ENCODE measurements at places on chromosomes 13 and 19.

DNA sequence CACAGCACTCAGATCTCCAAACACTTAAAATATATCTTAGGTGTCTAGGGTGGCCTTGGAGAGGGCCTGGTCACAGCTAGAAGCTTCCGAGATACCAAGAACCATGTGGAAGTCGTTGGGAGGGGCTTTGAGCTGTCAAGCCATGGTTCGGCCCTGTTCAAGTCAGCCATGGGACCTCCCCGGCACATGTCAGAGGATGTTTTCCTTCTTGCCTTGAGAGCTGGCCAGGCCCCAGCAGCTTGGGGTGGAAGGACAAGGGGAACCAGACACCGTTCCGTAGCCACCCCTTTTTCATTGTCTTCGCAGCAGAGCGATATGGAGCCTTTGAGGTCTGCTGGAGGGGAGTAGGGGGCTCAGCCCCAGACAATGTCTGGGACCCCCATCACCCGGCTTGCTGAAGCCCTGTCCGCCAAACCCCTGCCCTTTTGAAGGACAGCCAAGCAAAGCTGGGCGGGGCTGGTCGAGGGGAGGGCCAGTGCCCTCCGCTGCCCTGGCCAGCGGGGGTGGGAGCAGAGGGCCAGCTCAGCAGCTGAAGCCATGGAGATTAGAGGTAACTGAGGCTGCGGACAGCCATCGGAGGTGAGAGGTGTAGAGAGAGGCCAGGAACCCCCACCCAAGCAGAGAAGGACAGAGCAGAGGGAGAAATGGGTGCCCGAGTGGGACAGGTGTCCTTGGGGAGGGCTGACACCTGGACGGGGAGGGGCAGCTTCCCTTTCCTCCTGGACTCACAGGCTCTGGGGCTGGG lies 435 bp downstream of the KLK11 start:
- DNase-seq = no peak

DNA sequence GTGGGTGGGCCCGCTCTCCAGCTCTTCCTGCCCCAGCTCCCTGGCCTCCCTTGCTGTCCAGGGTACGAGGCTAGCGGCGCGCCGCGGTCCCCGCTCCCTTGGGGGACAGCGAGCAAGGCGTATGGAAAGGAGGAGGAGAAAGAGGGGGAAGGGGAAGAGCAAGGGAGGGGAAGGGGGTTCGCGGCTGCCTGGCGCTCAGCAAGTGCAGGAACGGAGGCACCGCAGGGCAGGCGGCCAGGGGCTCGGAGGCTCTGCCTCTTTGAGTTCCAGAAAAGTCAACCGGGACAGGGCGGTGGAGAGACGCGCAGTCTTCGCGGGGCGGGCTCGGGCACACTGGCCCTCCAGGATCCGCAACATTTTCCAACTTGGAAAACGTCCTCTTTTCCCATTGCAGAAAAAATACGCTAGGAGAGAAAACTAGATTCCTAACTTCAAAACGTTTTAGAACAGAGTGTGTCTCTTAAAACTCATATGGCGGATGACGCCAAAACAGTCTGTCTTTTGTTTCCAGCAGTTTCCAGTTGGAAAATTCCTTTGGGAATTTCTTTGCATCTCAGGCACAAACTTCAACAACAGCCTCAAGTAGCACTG lies 23.1 kb upstream of the TNFRSF19 start:
- DNase-seq = no peak

- no peak for DNase-seq
These were observed 106.7 kb downstream of the PCCA start for GRCh38 chr13:100195568-100195967.

GRCh38 chr19:8531470-8531869 lies 17.5 kb upstream of the ZNF414 start:
- no peak for DNase-seq

- no peak for DNase-seq
These were observed 776.3 kb downstream of the EFNB2 start for GRCh38 chr13:105758918-105759860.

- peak; percentile 85 for DNase-seq
These were observed 86.0 kb downstream of the ING1 start for GRCh38 chr13:110799246-110800236.

DNA sequence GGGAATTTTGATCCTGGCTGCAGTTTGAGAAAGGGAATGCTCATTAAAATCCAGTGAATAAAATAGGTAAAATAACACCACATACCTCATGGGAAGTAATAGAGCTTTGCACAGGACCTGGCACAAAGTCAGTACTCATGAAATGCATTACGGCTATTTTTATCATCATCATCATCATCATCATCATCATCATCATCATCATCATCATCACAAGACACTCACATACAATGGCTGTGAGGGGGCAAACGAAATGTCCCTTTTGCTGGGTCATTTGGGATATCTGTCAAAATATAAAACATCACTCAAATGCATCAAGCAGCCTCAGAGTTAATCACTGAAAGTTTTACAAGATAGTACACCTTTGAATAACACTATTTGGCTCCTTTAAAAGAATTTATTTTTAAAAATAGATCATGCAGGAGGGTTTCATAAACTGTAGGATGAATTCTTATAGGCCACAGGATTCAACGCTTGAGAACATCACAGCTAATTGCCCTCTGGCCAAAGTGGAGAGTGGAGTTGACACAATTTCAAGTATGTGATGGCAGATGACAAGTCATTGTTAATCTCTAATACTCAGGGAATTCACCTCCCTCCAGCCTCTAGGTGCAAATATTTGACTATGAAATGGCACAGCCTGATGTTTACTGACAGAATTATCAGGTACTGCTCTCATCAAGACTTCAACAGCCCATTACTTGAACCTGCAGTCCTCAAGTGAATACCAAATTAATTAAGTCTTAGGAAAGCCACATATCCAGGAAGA lies 14.2 kb upstream of the ZNF599 start:
- no peak for DNase-seq

GRCh38 chr13:68697551-68697950 lies 1410.1 kb upstream of the ATXN8OS start:
- no peak for DNase-seq

GRCh38 chr13:82571653-82572052 lies 1310.6 kb downstream of the SLITRK1 start:
- no peak for DNase-seq

DNA sequence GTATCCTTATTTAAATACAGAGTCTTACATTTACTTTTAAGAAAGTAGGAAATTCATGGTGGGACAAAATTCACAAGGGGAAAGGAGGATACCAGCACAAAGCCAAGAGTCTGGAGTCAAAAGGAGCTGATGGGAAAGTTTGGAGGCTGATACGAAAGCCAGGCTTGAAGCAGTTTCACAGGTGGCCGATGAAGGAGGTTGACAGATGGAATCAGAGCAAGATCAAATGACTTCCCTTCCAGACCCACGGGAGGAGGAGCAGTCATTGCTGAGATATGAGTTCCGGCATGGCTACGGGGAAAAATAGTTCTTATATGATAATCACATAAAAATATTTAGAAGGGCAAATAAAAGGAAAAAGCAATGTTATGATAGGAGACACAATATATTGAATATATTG lies 65.0 kb downstream of the DGKH start:
- DNase-seq = no peak

DNA sequence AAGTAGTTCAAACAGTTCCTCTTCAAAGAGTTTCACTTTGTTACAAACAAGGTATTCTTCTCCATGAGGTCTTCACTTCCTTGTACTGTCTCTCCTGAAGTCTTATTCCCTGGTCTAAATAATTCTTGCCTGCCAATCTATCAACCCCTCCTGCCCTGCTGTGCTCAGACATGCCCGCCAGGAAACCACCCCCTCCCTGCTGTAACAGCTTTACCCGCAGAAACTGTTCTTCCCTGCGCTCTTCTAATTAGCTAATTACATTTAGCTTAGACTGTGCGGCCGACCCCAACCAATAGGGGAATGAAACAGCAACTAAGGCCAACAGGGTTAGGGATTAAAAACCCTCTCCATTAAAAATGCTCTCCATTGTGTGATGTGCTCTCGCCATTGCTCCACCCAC lies 46.7 kb downstream of the ZNF846 start:
- DNase-seq = no peak

DNA sequence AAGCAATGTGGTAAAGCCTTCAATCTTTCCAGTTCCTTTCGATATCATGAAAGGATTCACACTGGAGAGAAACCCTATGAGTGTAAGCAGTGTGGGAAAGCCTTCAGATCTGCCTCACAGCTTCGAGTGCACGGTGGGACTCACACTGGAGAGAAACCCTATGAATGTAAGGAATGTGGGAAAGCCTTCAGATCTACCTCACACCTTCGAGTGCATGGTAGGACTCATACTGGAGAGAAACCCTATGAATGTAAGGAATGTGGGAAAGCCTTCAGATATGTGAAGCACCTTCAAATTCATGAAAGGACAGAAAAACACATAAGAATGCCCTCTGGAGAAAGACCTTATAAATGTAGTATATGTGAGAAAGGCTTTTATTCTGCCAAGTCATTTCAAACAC lies 15.6 kb upstream of the ZNF763 start:
- DNase-seq = no peak

DNA sequence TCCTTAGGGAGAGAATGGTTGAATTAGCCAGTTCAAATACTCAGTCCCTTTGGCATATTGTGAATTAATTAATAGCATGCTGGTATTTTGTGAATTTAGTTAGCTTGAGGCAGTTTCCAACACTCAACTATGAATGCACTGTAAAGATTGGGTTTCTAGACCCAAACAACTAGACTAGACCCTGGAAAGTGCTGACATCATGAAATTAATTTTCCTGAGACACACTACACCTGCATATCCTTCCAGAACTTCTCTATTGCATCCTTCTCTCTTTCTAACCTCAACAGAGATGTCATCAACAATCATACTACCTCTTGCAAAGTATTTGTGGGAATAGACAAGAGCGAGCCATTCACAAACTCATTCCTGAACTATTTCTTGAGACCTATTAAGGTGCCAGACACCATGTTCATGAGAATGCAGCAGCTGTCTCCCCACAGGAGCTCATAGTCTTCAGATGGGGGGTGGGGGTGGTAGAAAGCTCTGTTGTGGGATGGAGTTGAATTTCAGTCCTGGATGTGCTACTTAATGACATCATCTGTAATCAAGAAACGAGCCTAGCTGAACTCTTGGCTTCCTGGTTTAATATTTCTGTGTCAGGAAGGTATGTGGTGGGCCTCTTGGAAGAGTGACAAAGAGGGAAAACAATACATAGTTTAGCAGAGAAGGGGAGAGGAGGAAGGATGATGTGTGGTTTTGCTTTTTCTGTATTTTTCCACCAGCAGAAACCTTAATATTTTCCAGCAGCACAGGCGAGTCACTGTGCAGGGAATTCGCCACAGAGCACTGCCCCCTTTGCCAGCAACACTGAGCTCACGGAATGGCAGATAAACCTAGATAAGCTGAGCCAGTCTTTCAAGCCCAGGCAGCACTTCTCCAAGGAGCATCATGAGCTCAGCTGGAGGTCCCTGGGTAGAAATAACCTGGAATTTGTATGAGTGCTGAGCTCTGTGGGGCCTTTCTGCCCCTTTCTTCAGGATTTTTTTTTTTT lies 53.1 kb upstream of the CYSLTR2 start:
- DNase-seq = peak; percentile 61

- no peak for DNase-seq
These were observed 770 bp downstream of the HNRNPM start for GRCh38 chr19:8445488-8446001.

GRCh38 chr13:72104656-72105180 lies 237.7 kb upstream of the DACH1 start:
- DNase-seq = no peak

DNA sequence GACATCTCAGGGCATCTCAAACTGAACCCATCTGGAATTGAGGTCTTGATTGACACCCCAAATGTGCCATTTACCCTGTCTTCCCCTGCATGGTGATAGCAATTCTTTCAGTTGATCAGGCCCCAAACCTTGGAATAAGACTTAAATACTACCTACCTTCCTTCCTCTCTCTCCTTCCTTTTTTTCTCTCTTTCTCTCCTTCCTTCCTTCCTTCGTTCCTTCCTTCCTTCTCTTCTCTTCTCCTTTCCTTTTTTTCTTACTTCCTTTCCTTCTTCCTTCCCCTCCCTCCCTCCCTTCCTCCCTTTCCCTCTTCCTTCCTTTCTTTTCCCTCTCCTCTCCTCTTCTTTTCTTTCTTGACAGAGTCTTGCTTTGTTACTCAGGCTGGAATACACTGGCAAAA lies 7.4 kb upstream of the GIPC1 start:
- DNase-seq = no peak

- DNase-seq = no peak
These were observed 6.2 kb upstream of the PRKCG start for GRCh38 chr19:53875602-53876325.

GRCh38 chr19:10523135-10523636 lies 5.9 kb upstream of the S1PR5 start:
- no peak for DNase-seq

GRCh38 chr19:927351-927779 lies 1.5 kb downstream of the ARID3A start:
- no peak for DNase-seq

DNA sequence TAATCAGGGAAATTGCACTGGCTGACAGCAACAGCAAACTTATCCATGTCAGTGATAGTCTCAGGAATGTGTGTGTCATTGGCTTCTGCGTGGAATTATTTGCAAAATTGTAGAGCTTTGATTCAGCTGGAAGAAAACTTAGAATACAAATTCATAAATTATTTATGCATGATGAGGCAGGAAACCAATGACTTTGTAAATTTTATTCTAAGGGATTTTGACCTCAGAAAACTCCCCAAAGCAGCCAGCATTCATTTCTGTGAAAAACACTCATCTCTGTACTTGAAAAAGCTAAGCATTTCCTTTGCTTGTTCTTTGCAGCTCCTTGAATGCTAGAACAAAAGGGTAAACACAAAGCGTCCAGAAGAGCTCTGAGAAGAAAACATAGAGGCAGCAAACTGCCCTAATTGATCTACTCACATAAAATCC lies 162.4 kb downstream of the DCT start:
- DNase-seq = no peak

- DNase-seq = no peak
These were observed 537.6 kb downstream of the EFNB2 start for GRCh38 chr13:105997581-105998550.

- no peak for DNase-seq
These were observed 643.5 kb downstream of the UQCRFS1 start for GRCh38 chr19:28569132-28570131.

DNA sequence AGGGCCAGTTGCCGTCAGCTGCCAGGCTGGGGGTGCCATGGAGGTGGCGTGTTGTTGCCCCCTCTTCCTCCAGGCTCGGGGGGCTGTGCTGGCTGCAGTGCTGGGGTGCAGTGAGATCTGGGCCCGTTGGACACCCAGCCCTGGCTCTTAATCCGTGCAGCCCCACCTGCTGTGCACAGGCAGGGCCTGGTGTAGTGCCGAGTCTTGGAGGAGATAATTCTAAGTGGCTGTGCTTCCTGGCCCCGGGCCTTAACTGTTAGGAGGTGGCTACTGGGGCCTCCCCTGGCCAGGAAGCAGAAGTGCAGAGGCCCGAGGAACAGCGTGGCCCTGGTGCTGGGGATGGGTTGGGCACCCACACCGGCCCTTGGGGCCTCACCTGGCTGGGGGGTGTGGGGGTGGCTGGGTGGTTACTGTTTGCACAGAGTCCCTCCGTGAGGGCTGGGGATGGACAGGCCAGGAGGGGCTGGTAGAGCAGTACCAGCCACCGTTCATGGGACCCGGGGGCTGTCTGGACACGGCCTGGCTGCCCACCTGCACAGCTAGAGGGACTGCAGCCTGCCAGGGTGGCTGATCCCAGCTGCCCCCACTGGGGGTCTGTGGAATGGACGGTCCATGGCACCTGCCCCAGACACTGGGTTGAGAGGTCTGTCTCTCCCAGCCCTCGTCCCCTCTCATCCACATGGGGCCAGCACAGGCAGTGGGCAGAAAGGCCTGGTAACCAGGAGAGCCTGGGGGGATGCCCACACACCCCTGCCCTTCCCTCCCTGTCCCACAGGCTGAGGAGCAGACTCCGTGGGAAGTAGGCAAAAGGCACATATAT lies 3.3 kb downstream of the GPX4 start:
- DNase-seq = no peak
